ENCODE measurements at places on chromosomes 13 and 19.

- DNase-seq: no peak
Observed at GRCh38 chr13:87837946-87838345, 166.8 kb downstream of the SLITRK5 start.

- DNase-seq: no peak
Observed at GRCh38 chr13:95921485-95921884, 131.7 kb downstream of the UGGT2 start.

- DNase-seq: no peak
Observed at GRCh38 chr13:75776550-75776949, 140.4 kb downstream of the LMO7 start.

- DNase-seq: no peak
Observed at GRCh38 chr13:27000686-27001085, 170.9 kb downstream of the USP12 start.

- no peak for DNase-seq
Observed at GRCh38 chr13:76019421-76020044, 383.4 kb downstream of the LMO7 start.

DNA sequence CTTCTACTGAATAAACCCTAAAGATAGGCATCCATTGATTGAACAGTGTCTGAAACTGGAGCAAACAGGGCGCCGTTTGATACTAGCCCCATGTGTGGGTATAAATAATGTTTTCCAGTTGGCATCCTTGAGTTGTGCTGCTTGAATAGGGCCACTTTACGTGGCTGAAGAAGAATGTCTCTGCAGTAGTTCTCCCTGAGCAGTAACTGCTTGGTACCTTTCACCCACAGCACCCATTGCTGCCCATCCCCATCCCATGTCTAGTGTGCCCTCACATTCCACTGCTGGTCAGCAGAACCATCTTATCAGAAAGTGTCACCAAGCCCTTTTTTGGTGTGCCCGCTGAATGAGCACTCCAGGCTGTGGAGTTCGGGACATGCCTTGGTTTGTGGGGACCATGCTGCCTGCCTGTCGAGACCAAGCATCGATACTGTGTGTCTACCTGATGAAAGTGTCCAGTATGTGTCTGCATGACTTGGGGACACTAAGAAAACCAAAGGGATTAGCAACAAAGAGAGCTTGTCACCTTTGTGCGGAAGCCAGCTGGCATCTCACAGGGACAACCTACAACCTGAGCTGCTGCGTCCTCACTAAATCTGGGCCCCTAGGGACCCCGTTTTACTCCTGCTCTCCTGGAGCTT, 162.0 kb downstream of the TM9SF2 start:
- no peak for DNase-seq

- DNase-seq: no peak
Observed at GRCh38 chr13:27728271-27728670, 64.0 kb upstream of the GSX1 start.

All from iPS DF 19.7 (cell line).